ENCODE measurements at places on chromosomes 3 and 15.

DNA sequence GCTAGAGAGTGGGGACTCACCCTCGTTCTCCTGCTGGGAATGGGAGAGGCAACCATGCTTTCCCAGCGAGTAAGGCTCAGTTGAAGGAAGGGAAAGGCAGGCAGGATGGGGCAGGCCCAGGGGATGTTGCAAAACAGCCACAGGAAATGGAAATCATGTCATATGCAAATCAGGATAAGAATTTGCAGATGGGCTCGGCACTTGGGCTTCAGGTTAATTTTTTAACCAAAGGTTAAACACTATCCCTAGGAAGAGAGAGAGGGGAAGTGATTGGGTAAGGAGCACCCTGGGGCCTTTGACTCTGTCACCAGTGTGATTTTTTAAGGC is 14.6 kb upstream of the PLA2G4E start:
- DNase-seq = no peak

GRCh38 chr15:90015749-90016148 is 14.6 kb downstream of the ZNF710 start:
- no peak for DNase-seq

DNA sequence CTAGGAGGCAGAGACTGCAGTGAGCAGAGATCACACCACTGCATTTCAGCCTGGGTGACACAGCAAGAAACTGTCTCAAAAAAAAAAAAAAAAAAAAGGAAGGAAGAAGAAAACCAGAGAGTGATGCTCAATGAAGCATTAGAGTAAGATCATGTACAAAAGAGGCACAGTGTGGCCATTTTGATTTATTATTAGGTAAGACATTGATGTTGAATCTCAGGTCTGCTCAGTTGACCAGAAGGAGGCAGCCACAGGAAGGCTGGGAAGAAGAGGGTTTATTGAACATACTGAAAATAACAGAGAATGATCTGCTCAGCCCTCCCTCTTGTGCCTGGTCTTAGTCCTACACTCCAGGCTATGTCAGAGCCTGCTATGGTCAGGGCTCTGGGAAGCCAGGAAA is 15.6 kb downstream of the LRRK1 start:
- no peak for DNase-seq

DNA sequence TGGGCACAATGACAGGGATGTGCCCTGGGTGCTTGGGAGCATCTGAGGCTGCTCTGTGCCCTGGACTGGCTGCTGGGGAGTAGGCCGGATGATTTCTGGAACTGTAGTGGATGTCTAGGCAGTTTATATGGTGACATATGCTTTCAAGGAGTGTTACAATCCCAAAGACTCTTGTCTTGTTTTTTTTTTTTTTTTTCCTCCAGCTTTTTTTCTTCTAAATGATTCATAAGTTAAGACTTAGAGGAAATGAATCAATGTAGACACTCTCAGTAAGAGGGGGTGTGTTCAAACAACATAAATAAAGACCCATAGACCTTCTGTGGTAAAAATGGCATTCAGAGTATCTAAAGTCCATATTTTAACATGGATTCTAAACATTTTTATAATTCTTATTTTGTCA is 706.1 kb upstream of the GOLIM4 start:
- DNase-seq = no peak

GRCh38 chr15:60795471-60795870 is 316.5 kb upstream of the ICE2 start:
- DNase-seq = peak; percentile 40

DNA sequence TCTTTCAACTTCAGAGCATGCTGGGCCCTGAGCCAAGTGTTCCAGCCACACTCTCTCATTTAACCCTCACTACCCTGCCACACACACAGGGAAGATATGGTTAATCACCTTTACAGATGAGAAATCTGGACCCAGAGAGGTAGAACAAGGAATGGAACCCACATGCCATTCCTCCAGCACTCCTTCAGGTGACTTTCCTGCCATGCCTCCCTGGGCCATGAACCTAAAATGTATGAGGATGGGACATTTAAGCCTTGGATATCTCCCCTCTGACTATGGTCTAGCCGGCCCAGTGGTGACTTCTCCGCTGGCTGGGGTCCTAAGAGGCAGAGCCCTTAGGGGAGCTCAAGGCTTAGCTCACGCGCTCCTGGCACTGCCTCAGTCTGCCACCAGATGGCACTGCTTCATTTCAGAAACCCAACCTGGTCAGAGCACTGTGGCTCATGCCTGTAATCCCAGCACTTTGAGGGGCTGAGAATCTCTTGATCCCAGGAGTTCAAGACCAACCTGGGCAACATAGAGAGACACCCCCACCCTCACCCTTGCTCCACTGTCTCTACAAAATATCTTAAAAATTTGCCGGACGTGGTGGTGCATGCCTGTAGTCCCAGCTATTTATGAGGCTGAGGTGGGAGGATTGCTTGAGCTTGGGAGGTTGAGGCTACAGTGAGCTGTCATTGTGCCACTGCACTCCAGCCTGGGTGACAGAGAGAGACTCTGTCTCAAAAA is 2.2 kb upstream of the DCAF1 start:
- peak; percentile 91 for DNase-seq

DNA sequence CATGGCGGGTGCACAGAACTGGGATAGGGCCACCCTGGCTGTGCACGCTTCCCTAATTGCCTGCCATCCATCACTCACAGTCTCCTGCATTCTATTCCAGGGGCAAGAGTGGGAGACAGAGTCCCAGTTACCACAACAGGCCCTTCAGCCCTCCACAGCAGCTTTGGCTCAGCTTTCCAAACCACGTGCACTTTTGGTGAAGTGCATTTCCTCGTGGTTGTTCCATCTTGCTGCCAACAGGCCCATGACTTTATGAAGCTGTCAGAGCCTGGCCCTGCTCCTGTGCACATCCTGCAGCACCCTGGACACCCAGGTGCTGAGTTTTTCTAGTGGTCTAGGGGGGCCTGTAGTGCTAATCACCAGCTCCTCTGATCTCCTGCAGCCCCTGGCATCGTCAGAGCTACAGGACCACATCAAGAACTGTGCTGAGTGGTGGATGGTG is 110.2 kb downstream of the ADCY5 start:
- DNase-seq = no peak

DNA sequence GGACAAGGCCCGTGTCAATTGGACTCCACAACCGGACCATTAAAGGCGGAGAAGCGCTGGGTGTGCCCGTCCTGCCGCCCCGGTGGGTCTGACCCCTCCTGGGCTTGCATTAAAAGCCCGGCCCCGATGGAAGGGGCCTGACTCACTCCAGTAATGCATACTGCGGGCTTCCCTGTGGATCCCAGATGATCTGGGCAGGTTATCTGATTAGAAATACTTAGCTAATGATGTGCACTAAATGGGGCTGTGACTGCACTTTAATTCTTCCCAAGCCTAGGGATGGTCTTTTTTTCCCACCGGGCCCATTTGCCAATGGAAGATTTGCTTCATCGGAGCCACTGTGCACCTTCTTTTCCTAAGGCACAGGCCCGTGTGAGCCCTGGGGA is 124.9 kb downstream of the TMEM266 start:
- no peak for DNase-seq

DNA sequence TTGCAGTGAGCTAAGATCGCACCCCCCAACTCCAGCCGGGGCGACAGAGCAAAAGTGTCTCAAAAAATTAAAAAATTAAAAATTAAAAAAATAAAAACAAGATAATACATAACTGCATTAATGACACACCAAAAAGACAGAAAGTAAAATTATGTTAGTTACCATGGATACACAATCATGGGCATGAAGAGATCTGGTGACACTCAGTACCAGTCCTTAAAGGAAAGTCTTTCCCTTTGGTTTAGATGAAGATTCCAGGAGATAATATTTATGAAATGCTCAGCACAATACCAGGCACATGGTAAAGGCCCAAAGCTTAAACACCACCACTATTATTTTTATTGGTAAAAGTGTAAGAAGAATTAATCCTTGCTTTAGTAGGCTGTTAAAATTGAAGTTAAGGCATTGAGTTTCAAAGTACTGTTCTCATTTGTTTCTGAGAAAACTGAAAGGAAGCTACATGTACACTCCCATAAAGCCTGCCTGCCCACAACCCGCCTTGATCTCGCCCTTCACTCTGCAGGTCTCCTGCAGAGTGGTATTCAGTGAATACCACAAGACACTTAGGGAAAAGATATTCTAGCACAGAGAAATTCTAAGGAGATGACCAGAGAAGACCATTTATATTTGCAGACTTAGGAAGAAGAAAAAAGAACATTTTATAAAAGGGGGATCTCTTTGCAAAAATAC is 52.3 kb downstream of the SUCLG2 start:
- DNase-seq = no peak

- no peak for DNase-seq
These were observed 105.4 kb upstream of the CCDC54 start for GRCh38 chr3:107271787-107272387.

- no peak for DNase-seq
These were observed 21.9 kb downstream of the LRIG1 start for GRCh38 chr3:66478960-66479359.

DNA sequence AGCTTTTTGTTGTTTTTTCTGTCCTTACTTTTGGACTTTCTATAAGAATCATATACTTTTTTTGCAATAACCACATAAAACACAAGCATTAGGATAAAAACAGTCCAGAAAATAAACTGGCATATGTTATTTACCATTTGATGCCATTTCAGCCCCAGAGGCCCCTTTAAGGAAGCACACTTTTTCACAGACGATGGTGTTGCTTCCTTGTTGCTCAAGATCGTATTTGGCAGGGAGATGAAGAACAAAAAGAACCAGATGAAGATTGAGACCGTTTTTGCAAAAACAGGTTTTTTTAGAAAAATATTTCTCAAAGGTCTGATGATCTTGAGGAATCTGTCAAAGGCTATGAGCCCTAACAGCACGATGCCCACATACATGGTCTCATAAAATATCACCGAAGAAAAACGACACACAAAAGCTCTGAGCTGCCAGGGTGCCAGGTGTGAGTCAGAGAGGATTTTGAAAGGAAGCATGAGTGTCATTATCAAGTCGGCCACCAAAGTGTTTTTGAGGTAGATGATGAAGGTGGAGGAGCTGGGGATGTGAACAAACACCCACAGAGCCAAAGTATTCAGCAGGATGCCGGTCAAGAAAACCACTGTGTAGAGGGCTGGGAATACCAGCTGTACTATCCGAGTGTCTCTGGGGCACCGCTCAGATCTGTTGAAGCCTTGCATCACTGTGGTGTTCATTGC is 902 bp downstream of the P2RY13 start:
- no peak for DNase-seq

Measured in activated T-cell treated with anti-CD3 and anti-CD28 coated beads, Interleukin-2, amount 50 U/mL, for 48 hours (primary cell).